ENCODE measurements at places on chromosomes 1 and 21.

- peak; percentile 40 for DNase-seq
Observed at GRCh38 chr1:209755926-209756614, at the start of gene TRAF3IP3. TRAF3IP3 (plus strand) TSS chr1:209756053; CDS start chr1:209760040, 3,987 bp downstream.

DNA sequence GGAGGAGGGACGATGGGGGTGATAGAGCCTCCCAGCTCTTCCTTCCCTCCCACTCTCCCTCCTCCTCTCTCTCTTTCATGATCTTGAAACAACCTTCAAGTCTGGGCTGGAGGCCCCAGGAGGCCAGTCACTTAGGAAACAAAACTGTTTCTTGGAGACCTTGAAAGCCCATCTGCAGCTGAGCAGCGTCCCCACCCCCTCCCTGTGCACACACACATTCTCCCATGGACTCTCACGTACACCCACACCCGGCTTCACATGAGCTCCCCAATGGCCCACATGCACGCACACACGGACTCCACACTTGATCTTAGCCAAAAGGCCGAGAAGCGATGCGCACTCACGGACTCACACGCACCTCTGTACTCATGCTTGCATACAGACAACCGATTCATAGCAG is 3.2 kb upstream of the ATP1A2 start:
- no peak for DNase-seq

GRCh38 chr21:15333951-15334350 is 269.2 kb upstream of the NRIP1 start:
- DNase-seq = no peak

GRCh38 chr1:228811712-228812305 is 76.5 kb downstream of the RHOU start:
- no peak for DNase-seq

All from stimulated activated CD8-positive, alpha-beta memory T cell treated with anti-CD3 and anti-CD28 coated beads, Interleukin-12 subunit alpha, Interleukin-12 subunit beta, amount 100 ng/mL, for 4 hours (primary cell).